ENCODE measurements at places on chromosomes 2 and 18.

DNA sequence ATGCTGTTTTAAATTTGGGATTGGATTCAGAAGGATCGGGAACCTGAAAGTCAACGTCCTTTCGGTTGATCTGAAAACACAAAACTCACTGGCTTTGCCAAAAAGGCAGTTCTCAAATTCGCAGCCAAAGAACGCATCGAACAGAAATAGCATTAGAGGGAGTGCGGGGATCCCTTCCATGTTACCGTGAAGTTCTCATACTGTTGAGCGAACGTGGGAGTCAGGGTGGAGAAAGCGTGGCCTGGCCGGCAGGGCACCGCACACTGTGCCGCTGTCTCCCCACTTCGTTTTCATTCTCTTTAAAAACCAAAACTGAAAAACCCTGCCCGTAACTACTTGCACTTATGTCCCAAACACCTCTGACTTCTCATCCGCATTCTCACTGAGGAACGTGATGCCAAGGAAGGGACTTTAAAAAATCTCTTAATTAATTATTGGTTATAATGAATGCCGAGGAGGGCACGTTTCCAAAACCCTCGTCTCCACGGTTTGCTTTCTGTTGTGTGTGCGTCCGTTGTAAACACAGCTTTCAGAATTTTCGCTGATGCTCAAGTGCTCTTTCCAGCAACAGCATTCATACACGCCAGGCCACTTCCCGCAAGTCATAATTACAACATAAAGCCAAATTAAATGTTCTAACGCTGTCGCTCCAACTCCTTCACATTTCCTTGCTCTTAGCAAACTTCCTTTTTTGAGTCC lies 60.9 kb upstream of the TWIST2 start:
- no peak for DNase-seq

DNA sequence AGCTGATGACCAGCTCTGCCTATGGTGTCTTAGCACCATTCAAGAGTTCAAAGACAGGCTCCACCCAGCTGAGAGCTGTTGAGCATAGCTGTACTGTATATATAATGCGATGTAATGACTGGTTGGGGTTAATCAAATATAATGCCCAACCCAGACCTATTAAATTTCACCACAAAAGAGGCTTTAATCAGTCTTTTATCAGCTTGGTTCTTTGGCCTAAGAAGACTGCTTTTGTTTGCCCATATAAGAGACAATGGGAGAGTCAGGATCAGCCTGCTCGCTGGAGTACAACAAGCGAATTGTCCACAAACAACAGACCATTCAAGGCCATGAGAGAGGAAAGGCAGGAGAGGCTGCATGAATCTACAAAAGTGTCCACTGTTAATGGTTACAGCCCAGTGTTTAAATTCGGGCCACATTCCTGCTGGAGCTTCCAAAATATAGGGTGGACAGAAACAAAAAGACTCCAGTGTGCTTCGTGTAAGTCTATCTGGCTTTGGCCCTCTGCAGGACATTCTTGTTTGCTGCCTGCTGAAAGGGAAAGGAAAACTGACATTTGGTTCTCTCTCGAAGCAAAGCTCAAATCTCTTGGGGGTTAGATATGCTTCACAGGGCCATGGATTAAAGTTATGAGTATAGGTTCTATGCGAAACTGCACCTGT lies 299.0 kb upstream of the FBXO11 start:
- no peak for DNase-seq

DNA sequence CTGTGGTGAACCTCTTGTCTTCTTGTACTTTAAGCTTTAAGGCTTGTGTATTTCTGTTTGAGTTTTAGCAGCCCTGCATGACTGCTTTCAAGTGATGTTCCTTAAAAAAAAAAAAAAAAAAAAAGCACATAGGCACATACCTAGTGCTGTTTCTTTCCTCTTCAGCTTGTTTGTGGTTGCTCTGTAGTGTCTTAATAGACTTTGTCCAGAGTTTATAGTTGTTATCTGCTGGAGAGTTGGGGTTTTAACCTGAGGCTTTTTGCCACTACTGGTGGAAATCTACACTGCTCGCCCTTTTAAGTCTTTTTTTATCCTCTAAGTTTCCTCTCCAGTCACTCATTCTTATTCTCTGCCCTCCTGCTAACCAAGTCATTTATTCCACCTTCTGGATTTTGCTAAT lies 34.5 kb downstream of the AGFG1 start:
- DNase-seq: no peak

DNA sequence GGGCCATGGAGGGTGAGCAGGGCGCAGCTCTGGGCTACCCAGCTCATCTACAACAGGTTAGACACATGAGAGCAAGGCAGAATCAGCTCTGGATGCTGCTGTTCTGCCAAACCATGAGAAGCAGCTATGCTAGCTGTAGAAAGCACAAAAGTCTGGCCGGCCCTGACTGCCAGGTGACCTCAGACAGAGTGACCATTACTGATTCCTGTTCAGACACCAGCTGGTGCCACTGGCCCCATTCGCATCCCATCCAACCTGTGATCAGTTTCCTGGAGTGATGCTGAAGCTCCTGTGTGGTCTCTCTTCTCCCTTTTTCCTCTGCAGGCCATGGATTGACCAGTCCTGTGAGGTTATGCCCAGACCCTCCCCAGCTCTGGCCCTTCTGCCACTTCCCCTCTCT lies 14.3 kb downstream of the RBMS1 start:
- DNase-seq: no peak

DNA sequence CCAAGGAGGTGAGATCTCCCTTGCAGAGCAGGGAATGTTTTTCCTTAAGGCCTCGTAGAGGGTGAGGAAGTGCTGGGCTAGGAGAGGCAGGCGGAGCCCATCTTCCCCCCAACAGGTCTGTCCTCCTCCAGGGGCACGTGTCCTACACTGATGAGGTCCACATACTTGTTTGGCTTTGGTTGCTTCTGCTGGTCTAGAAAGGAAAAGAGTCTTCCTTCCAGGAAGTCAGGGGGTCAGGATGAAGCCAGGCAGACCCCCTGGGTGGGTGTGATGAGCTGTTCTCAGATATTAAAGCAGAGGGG lies 6.0 kb downstream of the SH3BP4 start:
- DNase-seq: no peak

DNA sequence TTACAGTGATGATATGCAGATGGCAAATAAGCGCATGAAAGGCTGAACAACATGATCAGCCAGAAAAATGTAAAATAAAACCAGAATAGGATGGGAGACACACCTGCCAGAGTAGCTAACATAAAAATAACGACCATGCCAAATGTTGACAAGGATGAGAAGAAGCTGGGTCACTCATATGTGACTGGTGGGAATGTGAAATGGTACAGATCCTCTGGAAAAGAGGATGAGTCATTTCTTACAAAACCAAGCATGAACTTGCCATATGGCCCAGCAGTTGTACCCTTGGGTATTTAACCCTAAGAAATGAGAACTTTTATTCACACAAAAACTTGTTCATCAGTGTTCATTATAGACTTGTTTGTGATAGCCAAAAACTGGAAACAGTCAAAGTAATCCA lies 143.8 kb downstream of the SH3BP4 start:
- DNase-seq: no peak

DNA sequence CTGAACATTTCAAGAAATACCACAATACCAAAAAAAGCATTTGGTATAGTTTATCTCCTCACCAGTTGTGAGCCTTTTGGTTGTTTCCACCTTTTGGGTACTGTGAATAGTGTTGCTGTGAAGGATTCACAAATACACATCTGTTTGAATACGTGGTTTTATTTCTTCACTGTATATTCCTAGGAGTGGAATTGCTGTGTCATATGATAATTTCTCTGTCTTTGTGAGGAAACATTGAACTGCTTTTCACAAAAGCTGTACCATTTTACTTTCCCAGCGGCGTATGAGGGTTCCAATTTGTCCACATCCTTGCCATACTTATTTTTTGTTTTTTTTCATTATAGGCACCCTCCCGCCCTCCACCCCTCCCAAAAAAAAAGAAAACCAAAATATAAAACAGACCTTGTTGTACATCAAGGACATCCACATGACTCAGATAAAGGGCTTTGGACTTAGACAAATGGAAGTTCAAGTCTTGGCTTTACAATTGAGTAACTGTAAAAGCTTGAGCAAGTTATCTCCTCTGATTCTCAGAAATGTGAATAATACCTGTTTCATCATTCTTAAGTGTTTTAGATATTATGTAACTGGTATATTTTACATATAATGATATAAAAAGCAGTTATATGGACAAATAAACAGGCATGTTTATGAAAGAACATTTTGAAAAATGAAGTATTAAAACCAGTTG lies 19.0 kb downstream of the UBE2E3 start:
- no peak for DNase-seq

GRCh38 chr2:187576906-187577305 lies 22.7 kb upstream of the TFPI start:
- DNase-seq: no peak

- no peak for DNase-seq
These were observed 91.5 kb downstream of the ACTR2 start for GRCh38 chr2:65319072-65319673.

DNA sequence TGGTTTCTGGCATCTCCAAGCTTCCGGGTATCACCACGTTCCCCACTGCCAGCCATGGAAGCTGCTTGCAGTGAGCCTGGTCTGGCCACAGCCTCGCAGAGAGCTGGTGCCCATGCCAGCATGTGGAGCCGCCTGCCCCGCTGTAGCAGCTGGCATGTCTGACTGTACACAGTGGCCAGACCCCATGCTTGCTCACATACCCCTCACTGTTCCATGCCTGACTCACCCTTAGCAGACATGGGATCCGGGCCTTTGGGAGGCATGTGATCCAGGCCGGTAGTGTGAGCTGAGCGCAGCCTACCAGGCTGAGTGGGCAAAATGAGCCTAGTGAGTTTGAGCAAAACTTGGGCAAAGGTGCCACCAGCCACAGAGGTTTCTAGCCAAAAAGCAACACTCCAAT lies 18.8 kb upstream of the RPRD1A start:
- no peak for DNase-seq

DNA sequence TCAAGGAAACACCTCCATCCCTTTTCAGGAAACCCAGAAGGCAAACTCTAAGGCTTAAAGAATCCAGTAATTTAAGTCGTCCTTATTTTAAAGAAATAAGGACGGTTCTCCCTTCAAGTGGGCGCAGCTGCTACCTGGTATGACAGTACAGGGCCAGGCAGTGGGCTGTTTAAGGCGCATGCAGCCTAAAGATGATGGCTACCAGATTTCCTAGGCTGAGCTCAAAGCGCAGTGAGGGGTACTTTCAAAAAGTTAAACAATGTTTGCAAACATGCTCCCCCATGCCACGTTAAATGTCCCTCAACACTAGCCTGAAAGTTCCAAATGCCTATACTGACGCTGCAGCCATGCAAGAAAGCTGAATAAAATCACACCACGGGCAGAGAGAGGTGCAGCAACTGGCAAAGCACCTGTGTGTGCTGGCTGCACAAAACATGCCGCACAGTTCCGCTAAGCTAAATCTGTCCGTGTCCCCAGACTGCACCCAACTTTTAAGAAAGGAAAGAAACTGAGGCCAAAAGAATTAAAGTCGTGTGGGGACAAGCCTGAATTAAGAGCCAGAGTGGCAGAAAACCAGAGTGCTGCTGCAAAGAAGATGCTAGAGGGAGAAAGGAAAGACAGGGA lies 583 bp downstream of the HIBCH start:
- DNase-seq: no peak

DNA sequence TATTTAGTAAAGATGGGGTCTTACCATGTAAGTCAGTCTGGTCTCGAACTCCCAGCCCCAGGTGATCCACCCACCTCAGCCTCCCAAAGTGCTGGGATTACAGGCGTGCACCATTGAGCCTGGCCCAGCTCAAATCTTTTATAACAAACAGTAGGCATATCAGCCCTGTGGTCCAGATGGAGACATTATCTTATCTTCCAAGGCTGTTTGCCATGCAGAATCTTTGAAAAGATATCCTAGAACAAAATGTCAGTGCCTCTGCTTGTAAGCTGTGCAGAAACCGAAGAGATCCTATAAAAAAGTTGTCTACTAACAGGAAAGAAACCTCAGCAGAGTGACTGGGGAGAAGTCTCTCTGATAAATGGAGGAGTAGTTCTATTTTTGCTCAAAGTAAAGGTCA lies 142.1 kb downstream of the PTH2R start:
- DNase-seq: no peak

DNA sequence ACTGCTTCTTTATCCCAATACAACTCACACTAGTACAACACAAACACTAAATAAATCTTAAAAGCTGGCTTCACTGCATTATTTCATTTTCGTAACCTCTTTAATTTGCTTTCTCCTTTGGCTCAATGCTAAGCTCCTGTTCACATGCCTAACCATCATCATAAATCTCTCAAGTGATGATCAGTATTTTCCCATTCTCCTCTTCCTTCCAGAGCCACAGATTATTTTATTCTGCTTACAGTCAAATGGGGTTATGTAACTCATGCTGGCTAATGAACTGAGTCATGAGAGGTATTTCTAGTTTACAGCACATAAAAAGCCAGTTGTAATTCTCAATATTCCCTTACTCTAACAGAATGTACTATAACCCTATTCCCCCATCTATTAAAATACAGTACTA lies 350.4 kb upstream of the ZC3H15 start:
- DNase-seq: no peak

DNA sequence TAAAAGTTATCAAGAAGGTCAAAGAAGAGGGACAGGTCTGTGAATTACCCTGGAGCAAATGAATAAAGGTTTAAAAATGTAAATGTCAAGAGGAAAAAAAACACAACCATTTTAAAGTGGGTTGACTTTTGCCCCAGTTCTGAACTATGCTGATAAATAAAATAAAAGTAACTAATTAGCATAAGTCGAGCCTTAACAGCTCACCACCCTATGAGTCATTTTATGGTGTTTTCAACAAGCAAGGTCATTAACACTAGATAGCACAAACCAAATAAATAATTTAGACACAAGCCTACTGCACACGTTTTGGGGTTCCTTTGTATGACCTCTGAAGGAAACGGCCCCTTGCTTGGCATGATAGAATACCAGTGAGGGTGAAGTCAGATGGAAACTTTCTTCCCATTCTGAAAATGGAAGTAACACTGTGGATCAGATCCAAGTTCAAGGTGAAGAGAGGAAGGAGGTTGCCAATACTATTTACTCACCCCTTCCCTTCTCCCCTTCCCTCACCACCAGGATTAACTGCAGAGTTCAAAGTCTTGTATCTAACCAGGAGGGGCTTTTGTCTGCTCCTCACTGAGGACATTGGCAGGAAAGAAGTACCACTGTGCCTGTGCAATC lies 380.0 kb upstream of the ACVR2A start:
- DNase-seq: no peak

DNA sequence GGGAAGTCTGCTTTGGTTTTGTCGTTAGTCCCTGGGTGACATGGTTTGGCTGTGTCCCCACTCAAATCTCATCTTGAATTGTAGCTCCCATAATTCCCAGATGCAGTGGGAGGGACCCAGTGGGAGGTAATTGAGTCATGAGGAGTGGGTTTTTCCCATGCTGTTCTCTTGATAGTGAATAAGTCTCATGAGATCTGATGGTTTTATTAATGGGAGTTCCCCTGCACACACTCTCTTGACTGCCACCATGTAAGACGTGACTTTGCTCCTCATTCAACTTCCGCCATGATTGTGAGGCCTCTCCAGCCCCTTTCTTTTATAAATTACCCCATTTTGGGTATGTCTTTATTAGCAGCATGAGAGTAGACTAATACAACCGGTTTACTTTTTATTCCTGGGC lies 405.8 kb upstream of the ID2 start:
- no peak for DNase-seq

Data from effector CD8-positive, alpha-beta T cell (primary cell).